Activated CD4-positive, alpha-beta T cell treated with anti-CD3 and anti-CD28 coated beads, Interleukin-2, amount 50 U/mL, for 16 hours (primary cell): ENCODE measurements at places on chromosomes 12 and 14.
A peak's percentile ranks its signal among the peaks of the same experiment; 100 is the strongest.

- DNase-seq, result no peak
These were observed 4.3 kb upstream of the ASB2 start for GRCh38 chr14:93980456-93981201.

GRCh38 chr12:106709068-106709511 lies 65.4 kb upstream of the RIC8B start:
- no peak for DNase-seq

DNA sequence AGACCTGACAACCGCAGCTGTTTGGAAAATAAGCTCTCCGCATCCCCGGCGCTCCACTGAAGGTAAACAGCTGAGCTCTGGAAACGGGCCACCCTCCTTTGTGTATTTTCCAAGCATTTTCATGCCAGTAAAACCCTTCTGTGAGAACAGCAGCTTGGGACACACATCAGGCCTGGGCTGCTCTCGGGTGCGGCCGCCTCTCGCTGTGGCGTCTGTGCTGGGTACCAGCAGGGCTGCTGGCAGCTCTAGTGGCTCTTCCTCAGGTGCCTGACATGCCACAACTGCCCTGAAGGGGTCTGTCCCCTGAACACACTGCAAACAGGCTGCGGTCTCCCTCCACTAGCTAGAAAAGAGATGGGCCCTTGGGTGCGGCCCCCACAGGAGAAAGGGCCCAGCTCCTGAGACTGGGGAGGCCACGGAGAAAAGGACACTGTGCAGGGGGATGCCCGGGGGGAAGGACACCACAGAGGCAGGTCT lies 96.3 kb downstream of the ITPK1 start:
- no peak for DNase-seq

DNA sequence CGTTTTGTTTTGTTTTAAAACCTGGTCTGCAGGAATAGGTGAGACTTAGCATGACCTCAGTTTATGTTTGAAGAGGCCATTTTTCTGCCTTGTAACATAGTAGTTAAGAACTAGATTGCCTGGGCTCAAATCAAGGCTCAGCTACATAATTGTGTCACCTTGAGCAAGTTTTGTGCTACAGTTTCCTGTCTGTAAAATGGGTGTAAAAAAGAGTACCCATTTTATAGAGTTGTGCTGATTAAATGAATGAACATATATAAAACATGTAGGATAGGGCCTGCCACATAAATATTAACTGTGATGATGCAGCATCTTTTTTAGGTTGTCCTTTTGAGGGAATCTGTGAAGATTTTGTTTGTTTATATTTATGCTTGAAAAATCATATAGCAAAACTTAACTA lies 7.2 kb downstream of the WNK1 start:
- peak; percentile 18 for DNase-seq

DNA sequence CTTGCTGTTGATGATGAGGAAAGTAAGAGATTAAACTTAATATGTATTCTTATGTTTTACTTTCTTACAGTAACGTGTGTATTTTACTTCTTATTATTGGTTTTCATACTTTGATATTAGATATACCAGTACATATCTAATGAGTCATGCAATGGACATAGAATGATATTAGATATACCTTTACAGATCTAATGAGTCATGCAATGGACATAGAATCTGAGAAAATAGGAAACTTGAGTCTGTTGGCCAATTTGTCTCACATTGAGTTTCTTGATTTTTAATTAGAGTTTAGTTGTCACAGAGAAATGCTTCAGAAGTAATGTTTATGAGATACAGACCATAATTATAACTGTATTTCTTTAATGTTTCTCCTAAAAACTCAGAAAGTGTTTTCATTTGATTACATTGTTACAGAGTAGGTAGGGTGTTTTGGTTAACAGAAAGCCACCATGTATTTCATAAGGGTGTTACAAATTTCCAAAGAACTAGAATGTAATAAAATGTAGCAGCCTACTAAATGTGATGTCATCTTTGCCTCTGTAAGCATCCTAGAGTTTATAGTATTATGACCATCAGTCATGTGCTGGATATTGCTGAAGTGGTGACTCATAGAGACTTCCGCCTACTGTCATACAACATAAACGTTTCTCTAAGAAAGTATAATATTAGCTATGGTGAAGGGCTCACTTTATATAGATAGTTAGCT lies 3.0 kb downstream of the GAS2L3 start:
- DNase-seq, result no peak

GRCh38 chr12:112971248-112971647 lies 7.1 kb upstream of the OAS2 start:
- no peak for DNase-seq

DNA sequence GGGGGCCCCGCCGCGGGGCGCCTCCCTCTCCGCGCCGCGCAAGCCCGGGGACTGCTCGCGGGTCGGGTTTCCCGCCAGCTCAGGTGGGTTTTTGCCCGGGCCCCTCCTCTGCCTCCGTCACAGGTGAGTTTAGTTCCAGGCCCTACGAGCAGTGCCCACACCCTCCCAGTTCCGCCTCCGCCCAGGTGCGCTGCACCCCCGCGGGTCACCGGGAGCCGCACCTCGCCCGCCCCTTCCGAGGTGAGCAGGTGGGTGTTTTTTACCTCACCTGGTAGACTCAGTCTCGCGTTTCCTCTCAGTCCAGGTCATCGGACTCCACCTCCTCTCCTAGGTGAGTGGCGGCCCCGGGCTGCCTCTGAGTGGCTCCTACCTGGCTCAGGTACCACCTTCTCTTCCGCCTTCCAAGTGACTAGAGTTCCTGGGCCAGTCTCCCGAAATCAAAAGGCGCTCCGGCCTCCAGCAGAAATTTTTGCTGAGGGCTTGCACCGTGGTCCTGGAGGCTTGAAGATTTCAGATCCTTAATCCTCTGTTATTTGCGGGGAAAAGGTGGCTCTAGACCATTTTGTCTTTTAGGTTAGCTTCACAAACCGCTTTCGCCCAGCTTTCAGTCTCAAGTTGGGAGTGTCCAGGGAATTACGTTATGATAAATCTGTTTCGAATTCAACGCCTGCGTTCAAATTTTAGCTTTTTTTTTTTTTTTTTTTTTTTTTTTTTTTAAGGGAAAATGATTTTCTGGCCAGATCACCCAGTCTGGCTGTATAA lies at the start of gene TMEM30B:
Gene TMEM30B, minus strand, starts transcription at position 153 of the 762 bp plus-strand sequence. CDS start 191 bp downstream, outside the sequence.
- DNase-seq, result no peak

DNA sequence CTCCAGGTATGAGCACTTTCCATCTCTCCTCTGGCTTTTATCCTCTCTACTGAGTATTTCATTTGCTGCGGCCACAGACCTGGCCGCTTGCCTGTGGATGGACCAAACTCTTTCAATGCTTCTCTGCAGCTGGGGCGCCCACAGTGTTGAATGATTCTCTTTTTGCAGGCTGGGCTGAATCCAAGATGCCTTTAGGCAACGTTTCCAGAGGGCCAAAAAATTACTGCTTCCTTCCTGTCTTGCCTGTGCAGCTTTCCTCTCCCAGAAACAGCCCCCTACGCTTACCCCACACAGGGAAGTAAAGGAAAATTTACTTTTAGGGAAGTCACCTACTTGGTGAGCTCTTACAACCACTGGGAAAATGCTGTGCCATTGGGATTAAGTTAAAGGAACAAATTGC lies 55.6 kb upstream of the JDP2 start:
- no peak for DNase-seq

DNA sequence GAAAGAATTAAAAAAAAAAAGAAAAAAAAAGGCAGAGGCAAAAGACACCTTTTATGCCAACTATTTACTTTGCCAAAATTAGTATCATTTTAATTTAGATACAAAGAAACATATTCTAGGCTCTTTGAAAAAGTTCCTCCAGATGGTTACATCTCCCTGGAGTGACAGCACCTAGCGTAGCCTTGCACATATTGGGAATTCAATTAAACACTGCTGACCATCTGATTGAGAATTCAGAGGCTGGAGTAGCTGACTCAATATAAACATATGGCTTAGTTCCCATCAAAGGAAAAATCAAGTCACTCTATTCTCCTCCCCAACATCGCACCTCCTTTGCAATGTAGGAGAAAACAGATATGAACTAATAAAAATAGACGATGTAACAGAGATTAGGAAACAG lies 36.4 kb downstream of the ANKS1B start:
- no peak for DNase-seq

DNA sequence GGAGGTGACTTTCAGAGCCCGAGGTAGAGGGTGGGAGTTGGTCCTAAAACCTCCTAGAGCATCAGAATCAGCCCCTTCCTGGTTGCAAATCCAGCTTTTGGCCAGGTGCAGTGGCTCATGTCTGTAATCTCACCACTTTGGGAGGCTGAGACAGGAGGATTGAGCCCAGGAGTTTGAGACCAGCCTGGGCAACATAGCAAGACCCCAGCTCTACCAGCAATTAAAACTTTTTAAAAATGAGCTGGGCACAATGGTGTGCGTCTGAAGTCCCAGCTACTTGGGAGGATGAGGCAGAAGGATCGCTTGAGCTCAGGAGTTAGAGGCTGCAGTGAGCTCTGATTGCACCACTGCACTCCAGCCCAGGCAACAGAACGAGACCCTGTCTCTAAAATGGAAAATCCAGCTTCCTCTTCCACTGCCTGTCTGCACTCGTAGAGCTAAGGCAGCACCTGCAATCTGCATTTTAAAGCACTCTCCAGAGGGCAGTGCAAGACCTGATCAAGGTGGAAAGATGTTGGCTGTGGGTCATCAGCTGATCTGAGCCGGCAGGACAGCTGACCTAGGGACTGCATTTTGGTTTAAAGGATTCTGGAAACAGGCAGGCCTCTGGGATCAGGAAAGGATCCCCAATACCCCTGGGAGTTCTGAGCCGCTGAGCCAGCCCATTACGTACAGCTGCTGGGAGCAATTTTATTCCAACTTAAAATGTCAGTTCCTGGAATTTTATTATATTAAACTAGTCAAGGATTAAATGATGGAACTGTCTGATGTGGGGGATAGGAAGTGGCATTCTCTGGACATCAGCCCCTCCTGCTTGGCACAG lies 1.8 kb upstream of the TESC start:
- no peak for DNase-seq

GRCh38 chr14:104437703-104438102 lies 141.9 kb upstream of the C14orf180 start:
- DNase-seq, result no peak

GRCh38 chr12:84201976-84202375 lies 710.6 kb downstream of the SLC6A15 start:
- no peak for DNase-seq

DNA sequence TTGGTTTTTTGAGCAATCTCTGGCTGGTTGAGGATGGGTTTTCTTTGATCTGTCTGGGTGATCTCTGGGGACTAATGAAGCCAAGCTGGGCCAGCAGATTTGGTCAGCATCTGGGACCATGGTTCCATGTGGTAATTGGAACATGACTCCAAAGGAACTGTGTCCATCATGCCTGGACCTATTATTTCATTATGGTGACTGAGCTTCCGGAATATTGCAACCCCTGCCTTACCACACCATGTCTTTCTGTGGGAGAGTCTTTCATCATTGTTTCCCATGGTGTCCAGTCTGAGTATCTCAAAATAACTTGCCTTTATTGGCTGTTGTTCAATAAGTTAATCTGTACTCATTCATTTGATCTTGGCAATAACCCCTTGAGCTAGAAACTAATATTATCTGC lies 624.9 kb upstream of the TBX3 start:
- no peak for DNase-seq

DNA sequence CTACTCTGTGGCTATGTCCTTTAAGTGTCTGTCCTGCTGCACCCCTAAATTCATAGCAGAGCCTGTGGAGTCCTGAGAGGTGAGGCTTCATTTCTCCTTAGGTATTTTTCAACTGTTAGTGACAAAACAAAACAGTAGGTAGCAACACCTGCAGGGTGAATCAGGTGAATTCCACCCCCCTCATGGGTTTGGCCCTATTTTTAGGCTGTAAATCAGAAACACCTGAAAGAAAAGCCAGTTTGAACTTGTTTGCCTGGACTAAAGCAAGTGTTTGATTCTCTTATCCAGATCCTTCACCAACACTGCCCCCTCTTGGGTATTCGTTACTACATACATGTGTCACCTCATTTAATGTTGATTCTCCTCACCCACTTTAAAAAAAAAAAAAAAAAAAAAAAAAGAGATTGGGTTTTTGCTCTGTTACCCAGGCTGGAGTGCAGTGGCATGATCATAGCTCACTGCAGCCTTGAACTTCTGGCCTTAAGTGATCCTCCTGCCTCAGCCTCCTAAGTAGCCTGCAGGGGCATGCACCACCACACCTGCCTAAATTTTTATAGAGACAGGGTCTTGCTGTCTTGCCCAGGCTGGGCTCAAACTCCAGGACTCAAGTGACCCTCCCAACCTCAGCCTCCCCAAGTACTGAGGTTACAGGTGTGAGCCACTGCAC lies 10.3 kb downstream of the TBPL2 start:
- peak; percentile 70 for DNase-seq

- peak; percentile 70 for DNase-seq
These were observed 71.1 kb downstream of the RASSF3 start for GRCh38 chr12:64681200-64682052.

DNA sequence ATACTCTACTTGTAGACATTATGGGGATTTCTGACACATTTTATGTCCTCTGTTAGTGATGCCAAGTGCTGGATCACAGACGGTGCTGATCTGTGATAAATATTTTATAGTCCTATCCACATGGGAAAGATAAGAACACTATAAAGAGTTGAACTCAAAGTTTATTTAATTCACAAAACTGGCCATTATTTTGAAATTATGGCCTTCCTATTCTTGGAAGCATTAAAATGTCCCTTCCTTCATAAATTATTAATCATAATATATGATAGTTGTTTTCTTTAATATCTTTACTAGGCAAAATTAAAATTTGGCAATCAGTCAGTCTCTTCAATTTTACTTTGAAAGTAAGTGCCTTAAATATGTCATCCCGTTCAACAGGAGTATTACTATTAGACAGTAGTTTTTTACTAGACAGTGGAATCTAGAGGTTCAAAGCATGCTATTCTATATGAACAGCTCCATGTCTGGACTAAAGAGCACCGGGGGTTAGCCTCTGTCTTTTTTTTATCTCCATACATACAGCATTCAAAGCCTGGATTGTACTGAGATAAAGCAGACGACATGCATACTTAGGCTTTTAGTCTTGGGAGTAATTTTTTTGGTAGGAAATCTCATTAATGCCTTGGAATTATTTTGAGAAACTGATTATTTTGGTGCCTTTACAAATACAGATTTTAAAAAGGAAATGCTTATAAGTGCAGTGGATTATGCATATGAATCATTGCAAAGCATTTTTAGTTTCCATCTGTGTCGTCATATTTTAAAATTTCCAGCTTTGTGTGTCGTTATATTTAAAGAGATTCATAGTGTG lies 306.1 kb upstream of the RGS6 start:
- DNase-seq, result no peak

DNA sequence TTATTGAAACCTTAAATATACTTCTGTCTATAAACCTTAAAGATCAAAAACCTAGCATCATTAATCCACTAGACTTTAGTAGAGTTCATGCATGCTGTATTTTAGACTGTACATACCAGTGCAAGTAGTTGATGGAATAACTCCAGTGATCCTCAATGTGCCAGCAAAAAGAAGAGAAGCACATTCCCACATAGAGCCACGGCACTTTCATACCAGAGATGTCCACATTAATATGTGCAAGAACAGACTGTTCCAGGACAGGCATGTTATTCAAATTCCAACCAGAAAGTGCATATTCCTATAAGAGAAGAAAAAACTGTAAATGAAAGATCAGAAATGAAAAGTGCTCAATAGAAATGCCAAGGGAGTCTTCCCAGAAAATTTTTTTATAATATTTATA lies 55.0 kb downstream of the KDM5A start:
- no peak for DNase-seq
